ENCODE measurements at places on chromosomes 12 and 14.

DNA sequence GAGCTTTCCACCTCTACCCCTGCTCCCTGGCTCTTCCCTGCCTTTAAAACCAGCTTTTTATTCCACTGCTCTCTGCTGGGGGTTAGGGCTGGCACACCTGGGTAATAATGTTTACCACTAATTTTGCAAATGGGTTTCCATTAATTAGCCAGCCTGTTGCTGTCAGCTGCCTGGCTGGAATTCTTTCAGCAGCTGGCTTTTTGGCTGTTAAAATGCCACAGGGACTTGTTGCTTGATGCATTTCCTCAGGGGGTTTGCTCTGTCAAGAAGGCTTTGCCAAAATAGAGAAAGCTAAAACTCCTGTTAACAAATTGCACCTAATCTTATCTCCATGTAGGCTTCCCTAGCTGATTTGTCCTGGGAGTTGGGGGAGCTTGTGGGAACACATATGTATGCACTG lies 51.8 kb upstream of the PSMC1 start:
- DNase-seq, result peak; percentile 68

DNA sequence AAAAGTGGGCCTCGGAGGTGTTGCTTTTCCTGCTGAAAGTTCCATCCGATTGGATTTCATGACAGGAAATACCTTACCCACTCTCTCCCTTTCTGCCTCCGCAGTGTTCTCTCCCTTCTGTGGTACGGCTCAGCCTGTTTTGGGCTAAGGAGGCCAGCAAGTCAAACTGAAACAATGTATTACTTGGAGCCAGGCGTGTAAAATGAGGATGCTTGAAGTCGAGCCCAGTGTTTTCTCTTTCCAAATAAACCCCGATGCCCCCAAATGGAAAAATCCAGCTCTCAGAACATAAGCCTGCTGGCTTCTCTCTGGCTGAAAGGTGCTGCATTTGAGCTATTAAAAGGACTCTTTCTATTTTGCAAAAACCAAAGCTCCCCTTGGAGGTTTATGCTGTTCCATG lies 124.7 kb downstream of the ZNF664 start:
- no peak for DNase-seq

GRCh38 chr14:74959596-74960180 lies 4.3 kb upstream of the PGF start:
- DNase-seq, result no peak

DNA sequence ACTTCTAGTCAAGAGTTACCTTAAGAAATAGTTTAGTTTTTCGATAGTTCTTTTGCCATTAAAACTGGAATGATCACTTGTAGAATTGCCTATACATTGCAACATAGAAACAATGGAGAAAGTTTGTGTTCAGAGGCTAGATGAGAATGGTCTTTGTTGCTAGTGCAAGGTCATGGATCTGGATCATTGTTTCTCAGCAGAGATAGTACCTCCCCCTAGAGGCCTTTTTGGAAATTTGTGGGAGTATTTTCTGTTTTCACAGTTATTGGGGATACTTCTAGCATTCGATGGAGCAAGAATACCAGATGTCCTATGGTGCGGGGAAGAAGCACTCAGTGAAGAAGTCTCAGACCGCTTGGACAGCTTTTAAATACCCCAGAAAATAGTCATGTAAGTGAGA lies 138.8 kb upstream of the HMGA2 start:
- DNase-seq, result peak; percentile 0

GRCh38 chr12:27478949-27479348 lies 32.4 kb downstream of the SMCO2 start:
- no peak for DNase-seq

Measured in NCI-H1694 (cell line).